ENCODE measurements at places on chromosomes 12 and 14.

DNA sequence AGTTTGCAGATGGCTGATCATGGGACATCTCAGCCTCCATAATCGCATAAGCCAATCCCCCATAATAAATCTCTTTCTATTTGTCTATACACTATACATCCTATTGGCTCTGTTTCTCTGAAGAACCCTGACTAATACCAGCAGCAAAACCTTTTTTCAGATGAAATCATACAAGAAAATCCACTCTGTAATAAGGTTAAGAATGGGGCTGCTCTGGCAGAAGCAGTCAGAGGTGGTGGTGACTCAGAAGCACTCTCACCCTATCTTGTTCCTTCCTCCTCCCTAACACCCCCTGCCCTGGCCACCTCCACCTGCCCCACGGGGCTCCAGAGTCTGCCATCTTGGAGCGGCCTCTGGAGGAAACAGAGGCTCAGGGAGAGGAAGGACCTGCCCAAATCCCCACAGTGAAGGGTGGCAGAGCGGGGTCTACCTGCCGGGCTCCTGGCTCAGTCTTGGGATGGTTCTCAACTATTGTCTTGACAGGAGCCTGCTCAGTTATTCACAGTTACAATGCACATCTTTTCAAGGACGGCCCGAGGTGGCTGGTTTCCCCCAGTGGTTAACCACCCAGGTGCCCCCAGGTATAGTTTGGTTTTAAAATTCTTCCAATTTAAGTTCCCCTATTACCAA is 109.3 kb upstream of the EVL start:
- DNase-seq = no peak

- no peak for DNase-seq
Observed at GRCh38 chr14:102346645-102347044, 16.0 kb downstream of the CINP start.

DNA sequence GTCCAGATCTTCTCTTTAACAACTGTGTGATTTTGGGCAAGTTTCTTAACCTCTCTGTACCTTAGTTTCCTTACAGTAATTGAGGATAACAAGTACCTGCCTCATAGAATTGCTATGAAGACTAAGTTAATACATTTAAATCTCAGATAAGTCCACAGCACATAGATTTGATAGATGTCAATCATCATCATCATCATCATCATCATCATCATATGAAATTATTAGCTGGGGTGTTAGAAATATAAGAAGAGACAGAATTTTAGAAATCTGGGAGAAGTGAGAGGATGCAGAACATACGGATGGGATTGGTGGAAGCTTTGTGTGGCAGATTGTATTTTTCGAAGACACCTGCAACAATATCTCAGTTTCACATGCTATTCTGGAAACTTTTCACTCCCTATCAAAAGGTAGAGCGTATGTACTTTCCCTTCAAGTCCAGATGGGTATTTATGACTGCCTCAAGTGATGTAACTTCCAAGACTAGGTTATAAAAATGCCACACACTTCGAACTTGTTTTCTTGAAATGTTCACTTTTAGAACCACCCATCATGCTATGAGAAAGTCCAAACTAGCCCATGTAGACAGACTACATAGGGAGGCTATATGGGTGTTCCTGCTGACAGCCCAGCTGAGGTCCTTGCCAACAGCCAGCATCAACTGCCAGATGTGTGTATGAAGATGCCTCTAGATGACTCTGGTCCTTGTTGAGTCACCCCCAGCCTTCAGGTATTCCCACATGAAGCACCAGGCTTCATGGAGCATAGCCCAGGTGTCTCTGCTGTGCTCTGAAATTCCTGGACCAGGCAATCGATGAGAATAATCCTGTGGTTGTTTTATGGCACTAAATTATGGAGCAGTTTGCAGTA is 20.7 kb upstream of the SDR39U1 start:
- no peak for DNase-seq

DNA sequence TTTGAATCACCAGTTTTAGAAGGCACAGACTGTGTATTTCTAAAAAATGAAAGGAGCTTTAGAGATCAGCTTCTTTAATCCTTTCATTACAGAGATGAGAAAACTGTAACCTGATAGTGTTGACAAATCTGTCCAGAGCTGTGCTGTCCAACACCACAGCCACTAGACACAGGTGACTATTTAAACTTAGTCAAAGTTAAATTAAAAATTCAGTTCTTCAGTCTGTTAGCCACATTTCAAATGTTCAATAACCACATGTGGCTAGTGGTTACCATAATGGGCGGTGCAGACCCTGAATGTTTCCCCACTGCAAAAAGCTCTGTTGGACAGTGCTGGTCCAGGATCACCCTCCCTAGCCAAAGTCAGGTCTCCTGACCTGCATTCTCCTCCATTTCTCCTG is 21.6 kb downstream of the DAD1 start:
- no peak for DNase-seq

DNA sequence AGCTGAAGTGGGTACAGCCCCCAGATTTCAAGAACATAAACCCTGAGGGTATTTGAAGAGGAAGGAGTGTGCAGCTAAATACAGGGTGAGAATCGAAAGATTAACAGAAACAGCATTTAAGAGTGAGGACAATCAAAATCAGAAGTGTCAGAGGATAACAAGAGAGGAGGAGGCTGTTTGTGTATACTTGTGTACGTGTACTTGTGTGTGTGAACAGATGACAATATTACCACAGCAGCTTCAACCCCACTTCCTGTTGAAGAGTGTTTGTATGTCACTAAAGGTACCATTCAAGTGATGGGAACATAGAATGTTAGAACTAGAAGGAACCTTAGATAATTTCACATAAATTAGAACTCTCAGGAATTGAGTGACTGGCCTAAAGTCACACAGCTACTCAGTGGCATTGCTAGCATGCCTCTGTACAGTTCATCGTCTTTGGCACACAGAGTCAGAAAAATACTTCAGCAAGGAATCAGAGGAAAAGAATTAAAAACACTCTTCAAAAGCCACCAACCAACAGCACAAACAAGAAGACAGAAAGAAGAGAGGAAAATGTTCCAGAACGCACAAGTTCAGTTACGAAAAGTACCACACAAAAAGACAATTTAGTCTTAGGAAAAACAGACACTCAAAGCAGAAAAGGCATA is 164.3 kb upstream of the BCL2L14 start:
- DNase-seq = no peak

GRCh38 chr14:91113829-91114078 is at the start of gene DGLUCY:
DGLUCY (plus strand) TSS chr14:91114073; CDS start chr14:91160295, 46,222 bp downstream.
- no peak for DNase-seq

GRCh38 chr14:96029089-96029645 is 10.0 kb upstream of the C14orf132 start:
- no peak for DNase-seq

GRCh38 chr14:92900660-92901059 is 22.3 kb upstream of the CHGA start:
- no peak for DNase-seq

GRCh38 chr12:54357506-54358190 is 6.6 kb downstream of the GPR84 start:
- DNase-seq = no peak

- no peak for DNase-seq
Observed at GRCh38 chr12:85036234-85036707, at the start of the genes LRRIQ1 and TSPAN19. LRRIQ1 (plus strand) TSS chr12:85036351; CDS start chr12:85038177, 1,826 bp downstream. TSPAN19 (minus strand) TSS chr12:85036277; CDS start chr12:85029946, 6,331 bp downstream.

DNA sequence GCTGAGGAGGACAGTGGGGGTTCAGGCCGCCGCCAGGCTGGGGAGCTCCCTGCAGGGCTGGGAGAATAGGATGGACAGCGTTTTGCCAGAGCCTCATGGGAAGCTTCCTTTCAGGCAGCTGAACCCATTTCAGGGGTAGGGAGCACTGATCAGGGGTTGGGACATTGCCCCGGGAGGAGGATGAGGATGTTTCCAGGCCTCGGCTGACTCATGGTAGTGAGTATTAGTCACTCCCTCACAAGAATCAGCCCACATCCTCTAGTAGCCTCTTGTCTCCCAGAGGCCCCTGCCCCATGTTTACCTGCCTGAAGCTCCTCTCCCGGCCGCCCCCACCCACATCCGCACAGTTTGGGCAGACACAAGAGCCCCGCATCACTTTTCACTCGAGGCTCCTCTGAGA is 89.8 kb downstream of the ZFP36L1 start:
- peak; percentile 35 for DNase-seq

DNA sequence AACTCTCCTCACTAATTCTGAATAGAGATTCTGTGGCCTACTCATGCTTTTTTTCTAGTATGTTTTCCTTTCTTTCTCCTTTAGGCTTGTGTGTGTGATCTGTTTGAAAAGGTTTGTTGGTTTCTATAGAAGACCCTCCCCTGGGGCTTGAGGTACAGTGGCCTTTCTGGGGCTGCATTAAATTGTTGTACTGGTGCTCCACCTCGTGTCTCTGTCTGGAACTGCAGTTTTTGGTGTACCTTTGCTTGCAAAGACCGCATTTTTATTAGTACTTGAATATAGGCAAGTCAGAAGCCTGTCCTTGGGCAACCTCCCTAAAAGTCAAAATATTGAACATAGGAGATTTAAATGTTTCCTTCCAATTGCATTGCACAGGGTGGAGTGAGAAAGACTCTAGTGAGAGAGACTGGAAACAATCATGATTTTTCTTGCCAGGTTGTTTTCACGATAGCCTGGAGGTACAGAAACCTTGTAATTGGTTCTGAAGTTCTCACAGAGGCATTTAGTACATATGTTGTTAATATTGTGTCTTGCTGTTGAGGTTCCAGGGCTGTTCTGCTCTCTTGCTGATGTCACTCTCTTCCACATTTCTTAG is 39.0 kb downstream of the SLCO1B1 start:
- peak; percentile 28 for DNase-seq

- no peak for DNase-seq
Observed at GRCh38 chr14:101066826-101067510, 163.4 kb upstream of the RTL1 start.

GRCh38 chr14:50792634-50793068 is 38.3 kb downstream of the NIN start:
- no peak for DNase-seq

DNA sequence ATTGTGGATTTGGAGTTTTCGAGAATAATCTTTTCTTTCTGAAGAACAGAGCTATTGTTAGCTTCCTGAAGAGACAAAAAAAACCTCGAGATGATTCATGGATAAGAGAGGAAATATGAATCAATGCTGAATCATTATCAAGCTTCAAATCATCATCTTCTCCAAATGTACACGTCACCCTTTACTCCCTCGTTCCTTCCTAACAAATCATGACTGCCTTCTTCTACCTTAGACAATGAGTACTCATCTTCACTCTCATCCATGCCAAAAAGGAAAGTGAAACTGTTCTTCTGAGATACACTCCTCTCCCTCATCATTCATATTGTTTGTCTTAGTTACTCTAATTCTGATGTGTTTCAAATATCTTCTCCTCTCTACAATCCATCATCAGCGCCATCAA is 1115.8 kb upstream of the ATXN7L3B start:
- DNase-seq = no peak

DNA sequence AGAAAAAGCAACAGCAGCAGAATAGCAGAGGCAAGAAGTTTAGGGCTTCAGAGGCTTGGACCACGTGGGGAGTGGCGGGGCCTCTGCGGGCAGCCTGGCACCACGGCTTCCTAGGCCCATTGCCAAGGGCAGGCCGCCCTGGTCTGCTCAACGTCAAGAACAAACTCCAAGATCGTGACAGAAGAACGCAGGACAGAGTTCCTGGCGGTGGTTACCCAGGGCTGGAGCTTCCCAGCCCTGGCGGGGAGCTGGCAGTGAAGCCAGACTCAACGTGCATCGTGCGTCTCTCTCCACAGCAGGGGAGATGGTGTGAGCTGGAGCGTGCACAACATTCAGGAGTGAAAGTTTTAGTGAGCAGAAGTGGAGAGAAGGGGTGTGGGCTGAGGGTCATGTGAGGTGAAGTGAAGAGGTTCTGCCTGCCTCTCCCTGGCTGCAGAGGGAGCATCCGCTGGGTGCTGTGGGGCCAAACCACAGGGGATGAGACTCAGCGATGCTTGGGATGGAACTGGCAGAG is 13.9 kb upstream of the CACNA2D4 start:
- no peak for DNase-seq

GRCh38 chr12:51812871-51813270 is 35.6 kb downstream of the FIGNL2 start:
- no peak for DNase-seq

DNA sequence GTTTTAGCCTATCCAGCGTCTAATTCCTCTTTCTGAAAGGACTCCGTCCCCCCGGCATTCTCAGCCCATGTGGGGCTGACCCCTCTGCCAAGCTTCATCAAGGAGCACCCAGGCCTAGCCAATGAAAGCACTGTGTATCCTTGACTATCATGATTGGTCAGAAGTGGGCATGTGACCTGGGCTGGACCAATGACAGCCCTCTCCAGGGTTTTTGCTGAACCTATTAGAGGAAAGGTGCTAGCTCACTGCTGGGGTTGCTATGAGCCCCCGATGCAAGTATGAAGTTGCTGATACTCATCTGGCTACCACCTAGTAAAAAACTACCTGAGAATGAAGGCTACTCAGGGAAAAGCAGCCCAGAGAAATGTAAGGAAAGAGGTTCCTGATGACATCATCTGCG is 68.1 kb downstream of the LRRC74A start:
- no peak for DNase-seq

- DNase-seq = no peak
Observed at GRCh38 chr12:117036547-117036946, 62.7 kb downstream of the TESC start.

- peak; percentile 36 for DNase-seq
Observed at GRCh38 chr14:53929871-53930715, 26.5 kb downstream of the BMP4 start.

GRCh38 chr12:63208956-63209355 is 58.0 kb upstream of the AVPR1A start:
- DNase-seq = no peak

DNA sequence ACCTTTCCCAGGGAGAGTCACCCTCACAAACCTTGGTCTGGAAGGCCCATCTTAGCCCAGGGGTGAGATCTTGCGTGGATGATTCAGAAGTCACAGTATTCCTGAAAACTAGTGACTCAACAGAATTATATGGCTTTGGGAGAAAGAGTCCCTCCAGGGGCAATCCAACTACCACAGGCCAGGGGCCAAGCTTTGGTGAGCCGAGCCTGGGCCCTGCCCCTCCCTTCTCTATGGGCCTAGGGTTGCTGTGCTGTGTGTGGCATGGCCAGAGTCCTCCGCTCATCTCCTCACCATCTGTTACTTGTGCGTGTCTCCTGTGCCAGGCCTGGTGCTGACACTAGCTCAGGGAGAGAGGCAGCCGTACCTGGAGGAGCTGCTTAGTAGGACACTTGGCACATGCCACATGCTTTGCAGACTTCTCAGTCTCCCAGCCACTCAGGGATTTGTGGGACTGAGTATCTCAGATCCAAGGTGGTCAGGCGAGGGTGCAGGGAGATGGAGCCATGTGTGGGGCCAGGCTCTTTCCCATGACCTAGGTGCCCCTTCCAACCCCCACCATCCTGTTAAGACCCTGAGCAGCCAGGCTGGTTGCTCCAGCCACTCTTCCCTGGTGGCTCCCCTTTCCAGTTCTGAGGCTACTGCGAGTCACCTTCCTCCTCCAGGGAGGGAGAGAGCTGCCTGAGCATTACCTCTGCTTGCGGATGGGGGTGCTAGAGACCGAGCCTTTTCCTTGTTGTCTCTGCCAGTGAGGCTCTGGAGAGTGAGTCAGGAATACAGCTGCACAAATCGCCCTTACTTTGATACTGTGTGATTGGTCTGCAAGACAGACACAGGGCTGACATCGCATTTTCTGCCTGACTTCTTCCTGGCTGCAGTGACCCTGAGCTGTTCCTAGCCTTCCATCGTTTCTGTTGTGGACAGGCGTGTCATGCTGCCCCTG is 94.1 kb downstream of the SLC25A47 start:
- DNase-seq = no peak

- DNase-seq = no peak
Observed at GRCh38 chr12:128974881-128975280, 121.6 kb downstream of the GLT1D1 start.

All from natural killer cell (primary cell).